Activated CD4-positive, alpha-beta T cell treated with anti-CD3 and anti-CD28 coated beads, Interleukin-10, Interleukin-2, amounts not matched to agents 100 ng/mL and 50 ng/mL, durations not matched to agents 16 hours and 8 hours (primary cell): ENCODE measurements at places on chromosomes 11 and 22.

GRCh38 chr22:48835857-48836672, 991.6 kb downstream of the BRD1 start:
- DNase-seq = no peak

DNA sequence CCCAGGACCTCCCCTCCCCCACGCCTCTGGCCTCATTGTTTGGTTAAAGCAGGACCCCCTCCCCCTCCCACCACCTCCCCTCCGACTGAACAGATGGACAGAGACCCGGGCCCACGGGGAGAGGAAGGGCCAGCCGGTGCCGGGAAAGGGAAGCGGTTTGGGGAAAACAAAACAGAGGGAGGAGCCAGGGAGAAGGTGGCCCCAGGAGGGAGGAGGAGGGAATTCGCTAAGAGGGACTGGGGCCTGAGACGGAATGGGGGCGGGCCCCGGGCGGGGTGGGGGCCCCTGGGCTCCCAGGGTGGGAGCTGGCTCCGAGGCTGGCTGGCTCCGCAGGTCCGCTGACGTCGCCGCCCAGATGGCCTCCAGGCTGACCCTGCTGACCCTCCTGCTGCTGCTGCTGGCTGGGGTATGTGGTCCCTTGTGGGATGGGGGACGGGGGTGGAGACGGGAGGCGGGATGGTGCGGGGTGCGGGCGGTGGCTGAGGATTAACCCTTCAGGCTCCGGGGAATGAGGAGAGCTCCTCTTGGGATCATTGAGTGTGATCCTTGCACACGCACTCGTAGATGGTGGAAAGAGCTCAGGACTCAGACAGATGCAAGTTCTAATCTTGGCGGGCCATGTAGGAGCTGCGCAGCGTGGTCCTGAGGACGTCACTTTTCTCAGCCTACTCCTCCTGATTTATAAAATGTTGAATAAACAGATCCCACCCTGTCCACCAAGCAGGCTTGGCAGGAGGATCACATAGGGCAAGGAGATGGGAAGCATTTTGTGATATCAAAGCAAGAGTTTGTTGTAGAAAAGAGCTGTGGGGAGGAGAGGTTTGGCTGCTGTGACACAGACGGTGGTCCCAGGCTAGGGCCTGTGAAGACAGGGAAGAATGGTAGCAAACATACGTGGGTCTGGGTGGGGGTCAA, 688 bp downstream of the SERPING1 start:
- no peak for DNase-seq

GRCh38 chr22:27218012-27218920, 560.9 kb downstream of the MIAT start:
- no peak for DNase-seq

DNA sequence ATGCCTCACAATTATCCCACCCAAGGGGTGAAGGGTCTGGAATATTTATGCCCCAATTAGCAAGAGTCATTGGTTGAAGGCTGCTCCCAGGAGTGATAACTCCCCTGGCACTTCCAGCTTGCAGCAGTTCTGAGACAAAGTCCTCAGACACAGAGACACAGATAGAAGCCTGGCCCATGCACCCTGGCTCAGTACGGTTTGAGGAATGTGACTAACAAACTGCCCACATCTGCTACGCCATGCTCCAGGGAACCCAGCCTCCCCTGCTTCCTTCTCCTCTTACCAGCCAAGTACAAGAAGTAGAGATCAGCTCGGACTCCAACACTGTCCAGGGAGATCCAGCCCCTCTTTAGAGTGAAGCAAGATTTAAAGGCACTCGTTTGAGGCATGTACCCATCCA, 48.5 kb upstream of the BMAL1 start:
- no peak for DNase-seq

- DNase-seq = no peak
Observed at GRCh38 chr11:44071157-44071556, 5.1 kb downstream of the ACCS start.

- DNase-seq = peak; percentile 39
Observed at GRCh38 chr11:110907629-110908028, 195.4 kb upstream of the ARHGAP20 start.

GRCh38 chr11:21896746-21897602, 295.9 kb upstream of the ANO5 start:
- DNase-seq = no peak
